ENCODE measurements at places on chromosomes 5 and 9.

DNA sequence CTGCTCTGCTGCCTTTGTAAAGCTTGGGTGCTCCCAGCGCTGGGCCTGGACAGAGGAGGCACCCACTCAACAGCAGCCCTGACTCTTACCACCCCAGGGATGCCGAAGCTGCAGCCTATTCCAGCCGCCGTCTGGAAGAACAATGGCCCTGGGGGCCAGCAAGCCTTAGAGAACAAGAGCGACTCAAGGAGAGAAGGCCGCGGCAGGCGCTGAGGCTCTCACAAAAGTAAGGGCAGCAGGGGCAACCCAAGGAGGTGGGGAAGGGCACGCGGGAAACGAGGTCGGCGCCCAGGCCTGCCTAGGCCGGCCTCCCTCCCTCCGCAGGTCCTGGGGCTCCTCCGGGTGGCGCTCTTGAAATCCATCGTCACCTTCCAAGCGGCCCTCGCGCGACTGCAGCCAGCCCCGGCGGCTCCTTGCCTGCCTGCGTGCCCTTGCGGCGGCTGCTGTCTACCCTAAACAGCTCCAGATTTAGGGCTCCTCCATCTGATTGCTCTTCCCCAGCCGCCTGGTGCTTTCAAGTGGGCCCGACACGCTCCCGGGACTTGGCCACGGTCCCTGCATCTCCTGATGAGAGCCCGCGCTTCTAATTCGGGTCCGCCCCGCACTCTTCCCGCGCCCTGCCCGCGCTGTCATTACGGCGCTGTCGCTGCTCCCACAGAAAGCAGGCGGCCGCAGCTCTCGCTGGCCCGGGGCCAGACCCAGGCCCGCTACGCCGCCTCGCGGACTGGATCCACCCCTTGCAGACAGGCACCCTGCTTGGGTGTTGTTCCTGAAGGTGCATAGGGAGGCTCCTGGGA lies 213.3 kb downstream of the SEMA6A start:
- peak; percentile 59 for DNase-seq

DNA sequence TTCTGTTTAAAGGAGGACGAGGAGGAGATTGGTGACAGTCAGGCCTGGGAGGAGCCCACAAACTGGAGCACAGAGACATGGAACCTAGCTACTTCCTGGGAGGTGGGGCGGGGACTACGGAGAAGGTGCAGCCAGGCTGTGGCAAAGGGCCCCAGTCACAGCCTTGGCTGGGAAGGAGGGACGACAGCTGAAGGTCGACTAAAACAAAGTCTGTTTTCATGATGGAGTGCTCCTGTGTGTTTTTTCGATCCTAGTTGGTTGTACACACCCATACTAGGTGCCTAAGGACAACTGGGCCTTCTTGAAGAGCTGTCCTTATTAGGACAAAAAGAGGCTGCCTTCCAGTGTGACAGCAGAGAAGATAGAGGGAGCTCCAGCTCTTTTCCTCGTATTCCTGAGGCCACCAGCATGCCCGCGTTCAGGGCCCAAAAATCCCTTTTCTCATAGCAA lies 2.9 kb downstream of the CCDC107 start:
- DNase-seq = peak; percentile 61

GRCh38 chr9:221989-222776 lies 7.5 kb downstream of the DOCK8 start:
- DNase-seq = no peak

GRCh38 chr5:143343042-143343441 lies 60.4 kb downstream of the NR3C1 start:
- no peak for DNase-seq

- DNase-seq = no peak
Observed at GRCh38 chr5:120866997-120867396, 402.9 kb downstream of the PRR16 start.

GRCh38 chr9:33233626-33234342 lies 6.2 kb upstream of the SPINK4 start:
- DNase-seq = peak; percentile 99

DNA sequence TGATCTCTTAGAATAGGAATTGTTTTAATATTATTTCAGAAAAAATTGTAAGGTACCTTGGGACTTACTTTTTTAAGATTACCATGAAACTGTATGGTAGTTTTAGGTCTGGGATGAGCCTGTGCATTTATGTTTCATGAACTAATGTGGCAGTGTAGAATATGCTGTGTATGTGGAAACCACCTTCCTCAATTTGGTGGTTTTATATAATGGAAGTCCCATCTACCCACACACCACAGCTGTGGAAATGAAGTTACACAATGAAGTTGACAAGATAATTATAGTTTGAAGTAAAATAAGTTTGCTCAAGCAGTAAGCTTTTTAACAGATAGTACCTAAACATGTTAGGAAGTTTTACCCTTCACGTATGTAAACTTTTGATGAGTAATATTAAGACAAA lies 24.4 kb downstream of the WDR36 start:
- DNase-seq = no peak

DNA sequence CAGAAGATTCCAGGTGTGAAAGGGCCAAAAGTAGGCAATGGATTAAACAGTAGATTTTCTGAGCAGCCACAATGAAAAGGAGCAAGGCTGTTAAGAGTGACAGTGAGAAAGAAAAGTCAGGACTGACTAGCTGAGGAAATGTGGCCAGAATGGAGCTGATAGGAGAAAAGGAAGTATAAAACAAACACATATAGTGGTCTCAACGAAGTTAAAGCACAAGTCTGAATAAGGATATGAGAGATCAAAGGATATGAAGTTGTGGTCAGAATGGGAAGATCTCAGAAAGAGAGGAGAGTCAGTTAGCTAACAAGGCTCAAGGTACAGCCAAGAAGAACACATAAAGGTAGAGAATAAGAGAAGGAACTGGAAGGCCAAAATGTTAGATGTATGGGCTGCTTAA lies 39.9 kb downstream of the FNIP1 start:
- DNase-seq = no peak

GRCh38 chr5:87136733-87137132 lies 130.9 kb upstream of the RASA1 start:
- DNase-seq = no peak

DNA sequence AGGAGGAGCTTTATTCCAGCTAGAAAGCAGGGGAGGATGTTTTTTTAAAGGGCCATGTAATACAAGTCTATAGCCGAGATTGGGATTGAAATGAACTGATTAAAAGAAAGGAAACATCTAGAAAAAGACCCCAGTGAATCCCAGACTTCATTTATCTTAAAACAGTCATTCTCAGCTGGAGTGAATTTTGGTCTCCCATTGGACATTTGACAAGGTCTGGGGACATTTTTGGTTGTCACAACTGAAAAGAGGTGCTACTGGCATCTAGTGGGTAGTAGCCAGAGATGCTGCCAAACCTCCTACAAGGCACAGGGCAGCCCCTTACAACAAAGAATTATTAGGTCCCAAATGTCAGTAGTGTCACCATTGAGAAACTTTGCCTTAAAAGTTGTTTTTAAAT lies 16.3 kb upstream of the SPINK4 start:
- DNase-seq = no peak

GRCh38 chr5:180128671-180129261 lies 57.2 kb upstream of the RNF130 start:
- no peak for DNase-seq

DNA sequence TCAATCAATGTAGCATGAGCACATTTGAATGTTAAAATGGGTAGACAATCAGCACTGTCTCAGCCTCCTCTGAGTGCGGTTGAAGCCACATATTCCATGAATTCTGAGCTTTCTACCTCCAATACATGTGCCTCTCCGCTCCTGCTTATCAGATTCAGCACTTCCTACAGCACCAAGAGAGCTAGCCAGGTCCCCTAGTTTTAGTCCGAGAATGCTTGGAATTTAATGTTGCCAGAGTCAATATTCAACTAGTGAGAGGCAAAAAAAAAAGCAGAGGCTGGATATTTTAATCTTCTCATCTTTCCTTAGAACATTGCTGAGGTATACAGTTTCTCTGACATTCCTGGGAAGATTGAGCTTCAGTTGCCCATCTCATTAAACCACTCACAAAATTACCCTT lies 1979.1 kb upstream of the CDH9 start:
- no peak for DNase-seq

GRCh38 chr5:69527128-69527770 lies 32.7 kb upstream of the GTF2H2C start:
- no peak for DNase-seq

- DNase-seq = peak; percentile 42
Observed at GRCh38 chr5:39178171-39178570, 41.2 kb downstream of the FYB1 start.

GRCh38 chr9:123614306-123615263 lies 258.6 kb downstream of the CRB2 start:
- DNase-seq = no peak

- DNase-seq = peak; percentile 73
Observed at GRCh38 chr5:150517272-150518152, 9.6 kb downstream of the NDST1 start.

DNA sequence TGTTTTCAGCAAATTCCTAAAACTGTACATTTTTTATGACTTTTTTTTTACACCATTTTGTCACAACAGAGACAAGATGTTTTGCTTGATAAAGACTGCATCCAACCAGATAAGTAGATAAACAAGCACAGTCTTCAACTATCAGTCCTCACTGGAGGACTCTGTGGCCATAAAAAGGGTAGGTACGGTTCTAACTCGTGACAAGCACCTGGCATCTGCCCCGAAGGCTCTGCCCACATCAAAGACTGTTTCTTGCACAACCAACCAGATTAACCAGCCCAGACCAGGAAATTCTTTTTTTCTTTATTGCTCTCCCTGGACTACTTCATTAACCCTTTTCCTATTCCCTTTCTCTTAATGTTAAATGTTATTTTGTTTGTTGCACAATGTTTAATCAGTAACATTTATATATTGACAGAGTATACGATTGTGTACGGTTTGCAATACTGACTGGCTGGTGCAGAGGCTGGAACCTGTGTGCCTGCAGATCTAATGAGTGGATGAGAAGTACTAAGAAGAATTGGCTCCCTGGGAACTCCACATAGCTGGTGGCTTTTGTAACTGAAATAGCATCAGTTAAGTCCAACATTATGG lies 74.1 kb downstream of the SERINC5 start:
- DNase-seq = peak; percentile 92

DNA sequence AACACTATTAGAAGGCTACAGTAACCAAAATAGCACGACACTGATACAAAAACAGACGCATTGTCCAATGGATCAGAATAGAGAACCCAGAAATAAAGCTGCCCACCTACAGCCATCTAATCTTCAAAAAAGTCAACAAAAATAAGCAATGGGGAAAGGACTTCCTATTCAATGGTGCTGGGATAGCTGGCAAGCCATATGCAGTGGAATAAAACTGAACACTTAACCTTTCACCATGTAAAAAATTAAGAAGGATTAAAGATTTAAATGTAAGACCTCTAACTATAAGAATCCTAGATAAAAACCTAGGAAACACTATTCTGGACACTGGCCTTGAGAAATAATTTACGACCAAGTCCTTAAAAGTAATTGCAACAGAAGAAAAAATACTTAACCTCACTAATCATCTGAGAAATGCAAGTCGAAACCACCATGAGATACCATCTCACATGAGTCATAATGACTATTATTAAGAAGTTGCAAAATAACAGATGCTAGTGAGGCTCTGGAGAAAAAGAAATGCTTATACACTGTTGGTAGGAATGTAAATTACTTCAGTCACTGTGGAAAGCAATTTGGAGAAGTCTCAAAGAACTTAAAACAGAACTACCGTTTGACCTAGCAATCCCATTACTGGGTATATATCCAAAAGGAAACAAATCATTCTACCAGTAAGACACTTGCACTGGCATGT lies 203.3 kb upstream of the CDH9 start:
- DNase-seq = peak; percentile 93

- no peak for DNase-seq
Observed at GRCh38 chr9:122076117-122076516, 17.0 kb downstream of the TTLL11 start.

- no peak for DNase-seq
Observed at GRCh38 chr9:7461791-7462190, 337.8 kb downstream of the DMAC1 start.

GRCh38 chr9:107907255-107907654 lies 417.7 kb upstream of the KLF4 start:
- no peak for DNase-seq

DNA sequence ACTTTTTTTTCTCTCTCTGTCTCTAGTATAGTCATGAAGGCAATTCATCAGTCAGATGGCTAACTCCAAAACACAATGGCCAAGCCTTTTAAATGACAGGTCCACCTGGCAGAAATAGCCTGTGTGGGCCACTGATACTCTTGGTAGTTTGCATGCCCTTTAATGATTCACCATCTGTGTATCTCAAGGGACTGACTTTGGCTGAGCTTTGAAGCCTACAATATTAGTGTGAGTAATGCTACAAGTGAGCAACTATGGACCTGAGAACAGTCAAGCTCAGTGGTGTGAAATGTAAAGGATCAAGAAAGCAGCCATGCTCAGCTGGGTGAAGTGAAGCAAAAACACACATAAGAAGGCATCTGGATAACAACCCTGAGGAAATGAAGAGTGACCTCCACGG lies 506.9 kb downstream of the TLE1 start:
- peak; percentile 57 for DNase-seq

- DNase-seq = no peak
Observed at GRCh38 chr5:154329519-154330040, 116.2 kb upstream of the SAP30L start.

DNA sequence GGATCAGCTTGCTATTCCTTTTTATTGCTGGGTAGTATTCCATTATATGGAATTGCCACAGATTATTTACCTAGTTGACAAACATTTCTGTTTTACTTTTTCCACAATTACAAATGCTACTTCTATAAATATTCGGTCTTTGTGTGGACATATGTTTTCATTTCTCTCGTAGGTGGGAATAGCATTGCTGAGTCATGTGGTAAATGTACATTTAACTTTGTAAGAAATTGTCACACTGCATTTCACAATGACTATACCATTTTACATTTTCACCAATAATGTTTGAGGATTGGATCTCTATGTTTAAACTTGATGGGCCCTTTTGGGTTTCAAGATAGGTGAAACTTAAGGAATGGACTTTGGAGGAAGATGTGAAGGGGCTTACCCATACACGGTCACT lies 19.7 kb downstream of the RAI14 start:
- DNase-seq = no peak

DNA sequence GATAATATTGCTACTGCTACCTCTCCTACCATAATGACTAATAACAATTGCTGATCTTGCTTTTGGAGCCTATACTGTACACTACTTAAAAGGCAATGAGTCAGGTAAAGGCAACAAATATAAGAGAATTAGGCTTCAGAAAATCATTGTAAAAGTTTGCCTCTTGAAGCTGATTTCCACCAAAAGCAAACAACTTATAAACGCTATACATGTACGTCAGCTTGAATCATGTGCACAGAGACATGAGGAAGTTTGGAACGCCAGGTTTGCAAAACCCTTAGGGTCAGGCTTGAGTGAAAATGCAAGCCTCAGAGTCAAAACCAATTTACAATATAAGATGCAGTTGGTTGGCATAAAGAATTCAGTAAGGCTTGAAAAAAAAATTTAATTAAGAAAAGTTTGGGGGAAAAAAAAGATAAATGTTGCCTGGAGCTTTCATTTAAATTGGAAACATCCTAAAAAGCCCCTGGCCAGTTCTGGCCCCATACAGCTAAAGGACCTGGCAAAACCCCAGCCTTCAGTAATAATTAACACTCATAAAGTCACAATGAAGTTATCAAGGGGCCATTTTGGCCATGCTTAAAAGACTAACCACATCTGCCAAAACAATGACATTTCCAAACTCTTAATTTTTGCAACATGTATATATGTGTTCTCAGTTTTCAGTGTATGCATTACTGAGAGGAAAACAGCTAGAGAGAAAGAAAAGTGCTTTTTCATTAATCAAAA lies 181.0 kb upstream of the NFIL3 start:
- DNase-seq = peak; percentile 10
